ENCODE measurements at places on chromosomes 16 and 17.

- no peak for DNase-seq
These were observed 7.6 kb downstream of the ALKBH5 start for GRCh38 chr17:18191236-18191667.

GRCh38 chr16:88511906-88512305 lies 58.3 kb upstream of the ZC3H18 start:
- DNase-seq: no peak

DNA sequence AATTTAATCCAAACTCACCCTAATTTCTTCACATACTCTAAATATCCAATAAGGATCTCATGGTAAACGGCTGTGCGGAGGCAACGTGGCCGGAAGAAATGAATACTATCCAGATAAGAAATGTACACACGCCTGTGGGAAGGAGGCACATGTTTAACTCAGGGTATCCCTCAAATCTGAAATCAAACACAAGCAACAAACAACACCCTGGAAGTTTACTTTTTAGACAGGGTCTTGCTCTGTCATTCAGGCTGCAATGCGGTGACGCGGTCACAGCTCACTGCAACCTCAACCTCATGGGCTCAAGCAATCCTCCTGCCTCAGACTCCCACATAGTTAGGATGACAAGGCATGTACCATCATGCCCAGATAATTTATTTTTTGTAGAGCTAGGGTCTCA lies 21.2 kb upstream of the TRAP1 start:
- DNase-seq: no peak

DNA sequence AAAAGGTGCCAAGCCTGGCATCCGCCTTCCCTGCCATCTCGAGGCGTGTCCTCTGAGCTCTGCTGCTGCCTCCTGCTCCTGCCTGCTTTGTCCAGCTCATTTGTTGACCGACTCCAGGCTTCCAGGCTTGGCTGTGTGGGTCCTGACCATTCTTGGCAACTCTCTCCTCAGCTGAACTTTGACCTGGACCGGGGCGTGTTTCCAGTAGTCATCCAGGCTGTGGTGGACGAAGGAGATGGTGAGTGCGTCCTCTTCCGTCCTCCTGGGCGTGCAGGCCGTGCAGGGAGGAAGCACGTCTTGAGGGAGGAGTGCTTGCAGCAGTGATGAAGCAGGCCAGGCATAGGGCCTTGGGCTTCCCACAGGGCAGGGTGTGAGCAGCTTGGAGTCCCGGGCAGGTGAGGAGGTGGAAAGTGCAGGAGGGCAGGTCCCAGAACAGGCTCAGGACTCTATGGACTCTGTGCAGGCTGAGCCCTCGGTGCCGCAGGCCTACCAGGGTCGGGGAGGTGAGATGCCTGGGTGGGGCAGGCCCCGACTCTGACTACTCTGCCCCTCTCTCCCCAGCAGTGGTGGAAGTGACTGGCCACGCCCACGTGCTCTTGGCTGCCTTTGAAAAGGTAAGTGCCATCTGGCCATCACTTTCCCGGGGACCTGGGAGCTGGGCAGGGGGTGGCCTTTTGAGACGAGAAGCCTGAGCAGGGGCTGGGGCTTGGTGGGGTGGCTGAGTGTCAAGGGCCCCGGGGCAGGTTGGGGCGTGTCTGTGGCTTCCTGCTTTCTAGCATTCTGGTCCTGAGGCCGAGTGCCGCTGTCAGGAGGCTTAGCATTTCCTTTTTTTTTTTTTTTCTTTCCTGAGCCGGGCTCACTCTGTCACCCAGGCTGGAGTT lies 28.6 kb upstream of the NUDT16L1 start:
- DNase-seq: no peak

GRCh38 chr17:73156887-73157520 lies 7.8 kb upstream of the SSTR2 start:
- no peak for DNase-seq

DNA sequence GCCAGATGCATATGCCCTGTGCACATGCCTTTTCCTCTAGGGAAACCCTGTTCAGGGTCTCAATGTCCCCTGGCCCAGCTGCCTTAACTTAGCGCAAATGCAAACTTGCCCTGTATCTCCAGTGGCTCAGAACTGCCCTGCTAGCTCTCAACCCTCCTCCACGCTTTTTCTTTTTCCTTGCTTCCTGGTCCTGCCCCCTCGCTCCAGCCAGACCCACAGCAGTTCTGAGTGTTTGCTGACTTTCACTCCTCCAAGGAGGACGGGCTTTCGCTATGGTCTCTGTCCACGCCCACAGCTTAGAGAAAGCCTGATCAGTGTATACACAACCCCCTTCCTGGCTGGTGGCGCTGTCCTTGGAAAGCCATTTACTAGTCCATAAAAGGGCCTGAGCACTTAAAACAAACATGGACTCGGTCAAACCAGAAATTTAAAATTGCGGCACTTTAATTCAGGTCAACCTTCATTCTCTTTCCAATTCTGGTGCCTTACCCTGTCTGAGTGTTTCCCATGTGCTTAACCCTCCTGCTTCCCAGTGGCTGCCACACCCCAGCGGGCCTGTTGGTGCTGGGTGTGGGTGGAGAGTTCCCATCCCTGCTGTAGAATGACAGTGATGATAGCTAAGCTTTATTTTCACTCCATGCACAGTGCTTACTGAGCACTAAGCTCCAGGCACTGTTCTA lies 15.6 kb upstream of the TMEM98 start:
- DNase-seq: peak; percentile 89

DNA sequence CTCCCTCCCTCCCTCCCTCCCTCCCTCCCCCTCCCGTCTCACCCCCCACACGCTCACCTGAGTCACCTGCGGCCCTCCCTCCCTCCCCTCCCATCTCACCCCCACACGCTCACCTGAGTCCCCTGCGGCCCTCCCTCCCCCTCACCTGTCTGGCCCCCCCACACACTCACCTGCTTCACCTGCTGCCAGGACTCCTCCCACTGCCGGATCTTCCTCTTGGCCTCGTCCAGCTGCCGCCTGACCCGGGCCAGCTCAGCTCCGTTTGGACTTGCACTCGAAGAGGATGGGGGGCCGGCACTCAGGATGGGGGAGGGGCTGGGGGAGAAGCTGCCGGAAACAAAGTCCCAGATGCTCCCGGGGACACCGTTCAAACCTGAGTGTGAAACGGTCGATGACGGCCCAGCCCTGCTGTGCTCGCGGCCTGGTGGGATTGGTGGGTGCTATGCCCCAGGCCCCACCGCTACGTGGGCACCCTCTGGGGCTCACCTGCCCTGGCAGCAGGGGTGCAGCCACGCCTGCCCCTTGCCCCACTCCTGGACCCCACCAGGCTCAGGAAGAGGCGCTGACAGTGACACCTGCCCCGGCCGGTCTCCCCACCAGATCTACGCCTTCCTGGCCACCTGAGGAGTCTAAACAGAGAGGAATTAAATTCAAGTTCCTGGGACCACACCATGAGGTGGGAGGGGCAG lies 15.9 kb downstream of the GNPTG start:
- no peak for DNase-seq

DNA sequence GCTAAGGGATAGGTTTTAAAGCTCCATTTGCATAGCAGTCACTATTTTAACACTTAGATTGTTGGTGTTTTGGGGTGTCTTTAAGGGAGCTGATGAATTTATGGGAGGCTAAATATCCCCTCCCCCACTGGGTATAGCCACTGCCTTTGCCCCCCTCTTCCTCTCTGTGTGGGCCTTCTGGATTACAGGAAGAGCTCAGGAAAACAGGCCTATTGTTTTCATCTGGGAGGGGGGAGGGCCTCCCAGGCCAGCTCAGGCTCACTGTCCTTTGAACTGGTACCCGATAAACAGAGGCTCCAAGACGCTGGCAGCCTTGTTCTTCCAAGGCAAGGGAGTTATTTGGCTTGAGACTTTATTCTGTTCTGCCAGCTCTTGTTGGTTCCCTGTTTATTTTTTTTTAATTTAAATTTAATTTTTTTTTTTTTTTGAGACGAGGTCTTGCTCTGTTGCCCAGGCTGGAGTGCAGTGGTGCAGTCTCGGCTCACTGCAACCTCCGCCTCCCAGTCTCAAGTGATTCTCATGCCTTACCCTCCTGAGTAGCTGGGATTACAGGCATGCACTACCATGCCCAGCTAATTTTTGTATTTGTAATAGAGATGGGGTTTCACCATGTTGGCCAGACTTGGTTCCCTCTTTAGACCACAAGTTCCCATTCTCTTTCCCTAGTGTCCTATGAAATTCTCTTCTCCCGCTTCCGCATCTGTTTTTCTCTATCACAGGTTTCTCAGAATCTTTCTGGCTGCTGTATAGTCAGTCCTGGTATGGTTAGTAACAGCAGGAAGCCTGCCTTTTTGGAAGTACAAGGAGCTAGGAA lies 25.1 kb downstream of the MINK1 start:
- peak; percentile 25 for DNase-seq

- no peak for DNase-seq
These were observed 19.0 kb upstream of the EVPL start for GRCh38 chr17:76046064-76046463.

- no peak for DNase-seq
These were observed 37.8 kb downstream of the LITAFD start for GRCh38 chr16:8919934-8920462.

GRCh38 chr16:56623637-56624036 lies 1.9 kb upstream of the MT1E start:
- DNase-seq: no peak

GRCh38 chr17:81621494-81622130 lies 15.3 kb downstream of the NPLOC4 start:
- no peak for DNase-seq

- no peak for DNase-seq
These were observed 4.3 kb upstream of the KRTAP3-1 start for GRCh38 chr17:41013181-41013580.

- DNase-seq: no peak
These were observed 212.8 kb upstream of the ELAC2 start for GRCh38 chr17:13230350-13231264.

- no peak for DNase-seq
These were observed 405.1 kb downstream of the TOX3 start for GRCh38 chr16:52141871-52142270.

DNA sequence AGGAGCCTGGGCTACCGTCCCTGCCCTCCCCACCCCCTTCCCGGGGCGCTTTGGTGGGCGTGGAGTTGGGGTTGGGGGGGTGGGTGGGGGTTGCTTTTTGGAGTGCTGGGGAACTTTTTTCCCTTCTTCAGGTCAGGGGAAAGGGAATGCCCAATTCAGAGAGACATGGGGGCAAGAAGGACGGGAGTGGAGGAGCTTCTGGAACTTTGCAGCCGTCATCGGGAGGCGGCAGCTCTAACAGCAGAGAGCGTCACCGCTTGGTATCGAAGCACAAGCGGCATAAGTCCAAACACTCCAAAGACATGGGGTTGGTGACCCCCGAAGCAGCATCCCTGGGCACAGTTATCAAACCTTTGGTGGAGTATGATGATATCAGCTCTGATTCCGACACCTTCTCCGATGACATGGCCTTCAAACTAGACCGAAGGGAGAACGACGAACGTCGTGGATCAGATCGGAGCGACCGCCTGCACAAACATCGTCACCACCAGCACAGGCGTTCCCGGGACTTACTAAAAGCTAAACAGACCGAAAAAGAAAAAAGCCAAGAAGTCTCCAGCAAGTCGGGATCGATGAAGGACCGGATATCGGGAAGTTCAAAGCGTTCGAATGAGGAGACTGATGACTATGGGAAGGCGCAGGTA lies 762 bp downstream of the CDK12 start:
- no peak for DNase-seq

GRCh38 chr17:17019891-17020456 lies 22.3 kb upstream of the MPRIP start:
- no peak for DNase-seq

GRCh38 chr17:11318207-11318606 lies 77.2 kb downstream of the SHISA6 start:
- DNase-seq: no peak

DNA sequence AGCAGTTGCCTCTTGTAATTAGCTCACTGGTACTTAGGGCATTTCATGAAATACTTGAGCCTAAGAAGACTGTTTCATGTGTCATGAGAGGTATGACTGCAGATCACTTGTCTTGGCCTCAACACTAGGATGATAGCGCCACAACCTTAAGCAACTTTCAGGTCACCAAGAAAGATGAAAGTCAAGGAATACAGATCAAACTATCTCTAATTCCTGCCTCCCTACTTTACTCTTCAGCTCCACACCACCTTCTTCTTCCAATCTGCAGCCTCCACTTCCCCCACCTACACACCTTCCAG lies 28.0 kb downstream of the GNA13 start:
- DNase-seq: no peak
